ENCODE measurements at places on chromosomes 5 and 9.

- DNase-seq, result no peak
Measured at GRCh38 chr5:79973511-79973910, 17.6 kb downstream of the MTX3 start.

GRCh38 chr5:96031811-96032261 lies 70.2 kb upstream of the ELL2 start:
- DNase-seq, result no peak

DNA sequence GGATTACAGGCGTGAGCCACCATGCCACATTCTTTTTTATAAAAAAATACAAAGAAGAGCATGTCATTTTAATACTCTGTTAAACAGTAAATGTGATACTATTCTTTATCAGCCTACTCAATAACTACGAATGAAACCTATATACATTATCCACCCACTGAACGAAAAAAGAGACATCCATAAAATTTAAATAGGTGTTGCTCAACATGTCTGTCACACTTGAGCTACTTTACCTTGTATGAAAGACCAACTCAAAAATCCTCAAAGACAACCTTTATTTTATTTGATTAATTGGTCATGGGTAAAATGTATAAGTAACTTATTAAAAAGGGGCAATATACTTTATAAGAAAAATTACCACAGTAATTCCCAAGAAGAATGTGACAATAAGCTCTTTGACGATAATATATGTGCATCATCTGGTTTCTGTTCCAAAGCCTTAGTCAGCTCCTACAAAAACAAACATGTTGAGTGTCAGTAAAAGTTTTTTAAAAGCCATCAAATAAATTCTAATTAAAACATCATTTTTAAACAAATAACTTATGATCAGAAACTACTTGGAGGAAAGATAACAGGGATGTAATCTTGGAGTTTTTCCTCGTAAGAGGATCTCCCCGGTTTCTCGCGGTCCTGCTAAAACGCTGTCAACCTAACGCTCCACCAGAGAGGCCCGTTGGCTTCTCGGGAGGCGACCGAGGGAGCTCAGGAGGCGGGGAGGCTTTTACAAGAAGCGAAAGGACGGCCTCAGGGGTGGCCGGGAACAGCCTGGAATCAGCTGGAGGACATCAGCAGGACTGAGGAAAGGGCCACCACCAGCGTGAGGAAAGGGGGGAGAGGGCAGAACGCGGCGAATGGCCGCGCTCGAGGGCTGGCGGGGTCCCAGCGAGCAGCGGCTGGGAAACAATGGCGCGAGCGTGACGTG lies 13.5 kb upstream of the ANKRD18B start:
- DNase-seq, result no peak

- no peak for DNase-seq
Measured at GRCh38 chr5:25554077-25554476, 909.3 kb upstream of the CDH10 start.

DNA sequence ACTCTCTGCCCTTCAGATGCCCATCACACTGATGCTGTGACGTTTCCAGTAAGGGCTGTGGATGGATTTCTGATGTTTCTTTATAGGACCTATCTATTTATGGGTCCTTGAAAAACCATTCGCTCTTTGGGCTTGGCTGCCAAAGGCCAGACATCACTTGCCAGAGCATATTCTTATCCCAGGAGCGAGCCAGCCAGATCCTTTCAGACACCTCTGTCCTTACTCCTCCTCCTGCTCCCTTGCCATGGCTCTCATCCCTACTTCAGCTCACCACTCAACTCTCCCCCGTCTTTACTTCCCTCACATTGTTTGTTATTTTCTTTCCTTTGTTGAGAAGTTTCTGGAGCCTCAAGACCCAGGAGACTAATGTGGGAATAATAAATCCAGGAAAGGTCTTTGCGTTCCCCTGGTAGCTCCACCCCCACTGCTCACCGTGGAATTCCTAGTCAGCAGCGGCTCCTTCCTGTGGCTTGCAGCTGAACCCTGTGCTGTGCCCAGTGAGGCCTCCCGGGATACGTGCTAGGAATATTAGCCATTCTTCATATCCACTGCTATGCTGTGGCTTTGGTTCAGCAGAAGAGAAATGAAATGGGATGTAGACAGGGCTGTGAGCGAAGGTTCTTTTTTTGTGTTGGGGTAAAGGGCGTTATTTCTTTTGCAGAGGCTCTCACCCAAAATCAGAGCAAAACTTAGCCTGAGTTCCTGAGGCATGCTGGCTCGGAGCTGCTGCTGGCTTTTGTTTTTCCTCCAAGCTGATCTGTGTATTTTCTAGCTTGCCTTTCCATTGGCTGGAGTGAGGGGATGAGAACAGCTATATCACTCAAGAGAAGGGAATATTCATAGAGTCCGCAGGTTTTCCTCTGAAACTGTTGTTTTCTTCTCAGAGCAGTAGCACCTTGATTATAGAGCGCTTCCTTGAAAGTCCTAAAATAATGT lies 171.1 kb downstream of the SAXO1 start:
- no peak for DNase-seq

DNA sequence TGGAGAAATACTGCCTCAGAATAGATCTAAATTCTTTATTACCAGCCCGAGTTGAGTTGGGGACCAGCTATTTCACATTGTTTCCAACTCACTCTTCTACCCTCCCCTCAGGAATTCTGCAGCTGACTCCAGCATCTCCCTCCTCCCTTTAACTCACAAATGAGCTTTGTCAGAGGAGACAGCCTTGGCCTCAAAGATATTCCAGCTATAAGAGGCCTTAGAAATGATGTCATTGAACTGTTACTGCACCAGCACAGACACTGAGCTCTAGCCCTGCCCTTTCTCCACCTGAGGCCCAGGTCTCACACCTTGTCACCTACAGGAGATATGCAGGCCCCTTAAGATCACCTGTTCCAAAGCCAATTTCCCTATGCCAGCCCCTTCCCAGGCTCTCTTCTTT lies 78.4 kb upstream of the ATP10B start:
- DNase-seq, result no peak

- no peak for DNase-seq
Measured at GRCh38 chr5:37847978-37848425, 8.2 kb upstream of the GDNF start.

- DNase-seq, result no peak
Measured at GRCh38 chr5:16707168-16707868, 90.5 kb upstream of the RETREG1 start.

GRCh38 chr5:78919796-78920195 lies 65.3 kb downstream of the ARSB start:
- no peak for DNase-seq

DNA sequence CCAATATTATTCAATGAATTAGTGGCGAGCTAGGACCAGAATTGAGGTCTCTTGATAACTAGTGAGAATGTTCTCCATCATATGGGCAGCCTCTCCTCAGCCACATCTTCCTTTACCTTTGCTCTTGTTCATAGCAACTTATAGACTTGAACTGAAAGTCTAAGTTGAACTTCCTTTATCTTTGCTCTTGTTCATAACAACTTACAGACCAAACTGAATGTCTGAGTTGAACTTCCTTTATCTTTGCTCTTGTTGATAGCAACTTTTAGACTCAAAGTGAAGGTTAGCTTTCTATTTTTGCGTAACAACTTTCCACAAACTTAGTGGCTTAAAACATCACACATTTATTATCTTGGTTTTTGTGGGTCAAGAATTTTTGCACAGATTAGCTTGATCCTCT lies 146.4 kb upstream of the C9orf72 start:
- DNase-seq, result no peak

DNA sequence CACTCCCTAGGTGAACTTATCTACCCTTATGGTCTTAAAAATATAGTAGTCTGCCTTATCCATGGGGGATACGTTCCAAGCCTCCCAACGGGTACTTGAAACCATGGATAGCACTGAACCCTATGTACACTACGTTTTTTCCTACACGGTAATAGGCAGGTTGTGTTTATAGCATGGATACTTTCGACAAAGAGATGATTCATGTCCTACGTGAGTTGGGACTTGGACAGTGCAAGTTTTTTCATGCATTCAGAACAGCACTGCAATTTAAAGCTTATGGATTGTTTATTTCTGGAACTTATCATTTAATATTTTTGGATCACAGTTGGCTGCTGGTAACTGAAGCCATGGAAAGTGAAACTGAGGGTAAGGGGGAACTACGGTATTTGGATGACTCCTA lies 88.1 kb downstream of the CNTLN start:
- DNase-seq, result no peak

GRCh38 chr5:37730896-37731455 lies 108.9 kb downstream of the GDNF start:
- DNase-seq, result no peak

- DNase-seq, result no peak
Measured at GRCh38 chr9:112170968-112171367, 4.1 kb downstream of the SUSD1 start.

DNA sequence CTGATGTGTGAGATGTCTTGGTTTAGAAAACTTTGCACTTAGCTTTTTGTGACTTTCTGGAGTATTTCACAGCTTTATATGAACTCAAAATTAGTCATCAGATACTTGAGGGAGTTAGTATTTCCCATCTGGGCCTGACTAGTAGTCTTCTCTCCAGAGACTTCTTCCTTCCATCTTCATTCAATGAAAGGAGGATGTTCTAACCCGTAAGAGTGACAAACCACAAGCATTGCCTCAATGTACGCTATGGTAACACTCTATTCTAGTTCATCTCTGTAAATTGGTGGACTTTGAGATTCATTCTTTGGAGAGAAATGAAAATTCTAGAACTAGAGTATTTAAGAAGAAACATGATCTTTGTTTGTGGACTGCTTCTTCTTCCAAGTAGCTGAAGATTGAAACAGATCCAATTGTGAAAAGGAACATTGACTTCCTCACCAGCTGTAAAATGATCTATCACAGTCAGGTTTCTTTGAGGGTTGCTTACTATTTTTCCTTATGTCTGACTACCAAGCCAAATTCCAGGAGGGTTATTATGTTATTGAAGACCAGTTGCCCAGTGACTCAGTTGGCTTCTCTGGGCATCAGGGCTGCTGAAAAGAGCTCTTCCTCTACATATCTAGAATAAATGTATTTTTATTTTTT lies 157.6 kb downstream of the SLC12A2 start:
- DNase-seq, result no peak
